ENCODE measurements at places on chromosomes 4 and X. TPM values are rescaled to one million over a fixed set of nuclear protein-coding genes. Genes with fewer than 3 reads are reported as not detected.
A peak's percentile ranks its signal among the peaks of the same experiment; 100 is the strongest.

MAGIX gene
- total RNA-seq: 3.4 TPM

SEL1L3 gene
- 92.3 TPM for total RNA-seq

XK gene
- 3.3 TPM for total RNA-seq

SPOCK3 gene
- total RNA-seq: 15.1 TPM

RHOH gene
- total RNA-seq: 0.94 TPM

RASL11B gene
- total RNA-seq: 31.7 TPM

CCDC120 gene
- 2.0 TPM for total RNA-seq

PABPC1L2A gene
- total RNA-seq: 0.78 TPM

SPANXC gene
- total RNA-seq: not detected

DNA sequence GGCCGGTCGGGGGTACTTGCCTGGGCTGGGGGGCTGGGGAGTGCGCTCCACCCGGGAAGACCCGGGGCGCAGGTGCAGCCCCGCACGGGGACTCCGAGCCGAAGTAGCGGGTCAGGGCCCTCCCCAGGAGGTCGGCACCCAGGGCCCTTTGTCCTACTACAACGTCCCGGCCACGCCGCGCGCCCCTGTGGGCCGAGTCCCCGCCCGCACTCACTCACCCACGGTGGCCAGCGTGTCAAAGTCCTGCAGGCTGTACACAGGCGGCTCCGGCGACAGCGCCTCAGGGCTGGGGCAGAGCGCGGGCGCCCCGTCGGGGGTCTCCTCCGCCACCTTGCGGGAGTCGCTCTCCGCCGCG is 602 bp downstream of the PRKX start:
- no peak for DNase-seq

DNA sequence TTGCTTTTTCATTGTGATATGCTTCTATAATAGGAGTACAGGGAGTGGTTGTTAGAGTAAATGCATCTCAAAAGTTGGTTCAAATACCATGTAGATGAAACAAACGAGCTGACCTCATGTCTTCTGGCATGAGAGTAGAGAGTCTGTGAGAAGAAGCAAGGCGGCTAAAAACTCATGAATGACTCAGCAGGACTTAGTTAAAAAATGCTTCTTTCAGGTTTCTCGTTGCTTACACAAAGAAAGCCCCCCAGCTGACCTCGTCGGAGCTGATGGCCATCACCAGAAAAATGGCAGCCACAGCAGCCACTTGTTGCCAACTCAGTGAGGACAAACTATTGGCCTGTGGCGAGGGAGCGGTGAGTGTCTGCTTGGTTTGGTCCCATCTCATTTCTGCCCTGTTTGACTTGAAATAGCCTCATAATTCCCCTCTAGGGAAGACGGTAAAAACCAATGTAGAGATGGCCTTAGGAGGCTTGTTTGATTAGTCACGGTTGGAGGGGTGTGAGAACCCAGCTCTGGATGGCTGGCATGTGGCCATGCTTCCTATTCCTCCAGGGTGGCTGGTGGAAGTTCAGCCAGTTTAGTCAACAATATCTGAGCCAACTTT is 14.5 kb downstream of the AFP start:
- DNase-seq: no peak

DNA sequence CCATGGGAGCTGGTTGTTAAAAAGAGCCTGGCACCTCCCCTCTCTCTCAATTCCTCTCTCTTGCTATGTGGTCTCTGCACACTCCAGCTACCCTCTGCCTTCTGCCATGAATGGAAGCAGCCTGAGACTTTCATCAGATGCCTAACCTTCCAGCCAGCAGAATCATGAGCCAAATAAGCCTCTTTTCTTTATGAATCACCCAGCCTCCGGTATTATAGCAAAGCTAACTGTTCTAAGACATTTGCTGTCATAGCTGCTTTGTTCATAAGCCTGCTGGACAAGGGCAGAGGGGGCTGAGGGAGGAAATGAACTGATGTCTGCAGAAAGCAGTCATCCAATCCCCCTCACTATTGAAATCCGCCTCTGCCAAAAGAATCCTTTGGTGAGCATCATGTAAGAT is 196.7 kb downstream of the ZNF330 start:
- no peak for DNase-seq

DNA sequence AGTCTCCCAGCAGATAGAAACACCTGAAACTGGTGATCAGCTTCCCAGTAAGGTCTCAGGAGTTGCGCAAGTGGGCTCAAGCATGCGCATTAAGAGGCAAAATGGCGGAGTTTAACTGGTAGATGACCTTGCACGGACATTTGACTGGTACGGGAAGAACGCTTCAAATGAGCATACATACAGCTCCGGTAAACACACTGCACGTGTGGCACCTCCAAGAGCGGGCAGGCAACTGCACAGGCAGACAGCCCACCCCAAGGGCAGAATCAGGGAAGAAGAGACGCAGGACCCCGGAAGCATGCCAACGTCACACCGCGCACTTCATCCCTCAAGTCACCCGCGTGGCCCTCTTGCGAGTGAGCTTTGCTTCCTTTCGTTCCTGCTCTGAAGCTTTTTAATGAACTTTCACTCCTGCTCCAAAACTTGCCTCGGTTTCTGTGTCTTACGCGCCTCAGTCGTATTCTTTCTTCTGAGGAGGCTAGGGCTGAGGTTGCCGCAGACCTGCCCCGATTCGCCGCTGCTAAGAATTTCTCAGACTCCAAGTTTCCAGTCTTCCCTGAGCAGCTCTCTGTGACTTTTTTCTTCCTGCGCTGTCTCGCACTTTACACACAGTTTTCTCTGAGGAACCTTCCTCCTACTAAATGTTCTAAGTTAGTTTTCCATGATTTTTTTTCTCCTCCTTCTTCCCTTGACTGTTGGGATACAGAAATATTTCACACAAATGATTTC is 180.7 kb upstream of the ZFP42 start:
- no peak for DNase-seq

DNA sequence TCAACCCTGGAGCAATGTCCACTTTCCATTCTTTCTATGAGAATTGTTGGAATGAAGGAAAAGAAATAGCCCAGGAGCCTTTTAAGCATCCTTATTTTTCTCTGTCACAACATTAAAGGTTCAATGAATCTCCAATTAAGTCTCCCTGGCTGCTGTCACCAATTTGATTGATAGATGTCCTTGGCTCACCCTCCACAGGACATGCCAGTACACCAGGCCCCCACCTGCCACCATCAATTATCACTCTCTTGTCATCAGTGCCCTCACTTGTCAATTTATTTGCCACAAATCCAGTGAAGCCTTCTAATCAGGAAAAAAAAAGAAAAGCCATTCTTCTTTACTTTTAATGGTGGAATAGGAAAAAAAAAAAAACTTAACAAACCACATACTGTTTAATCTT is 453.6 kb downstream of the CENPC start:
- DNase-seq: no peak

- no peak for DNase-seq
Observed at GRCh38 chr4:86706923-86707597, 112.9 kb downstream of the PTPN13 start.

GRCh38 chr4:37837446-37837845 is 11.0 kb downstream of the PGM2 start:
- DNase-seq: no peak

DNA sequence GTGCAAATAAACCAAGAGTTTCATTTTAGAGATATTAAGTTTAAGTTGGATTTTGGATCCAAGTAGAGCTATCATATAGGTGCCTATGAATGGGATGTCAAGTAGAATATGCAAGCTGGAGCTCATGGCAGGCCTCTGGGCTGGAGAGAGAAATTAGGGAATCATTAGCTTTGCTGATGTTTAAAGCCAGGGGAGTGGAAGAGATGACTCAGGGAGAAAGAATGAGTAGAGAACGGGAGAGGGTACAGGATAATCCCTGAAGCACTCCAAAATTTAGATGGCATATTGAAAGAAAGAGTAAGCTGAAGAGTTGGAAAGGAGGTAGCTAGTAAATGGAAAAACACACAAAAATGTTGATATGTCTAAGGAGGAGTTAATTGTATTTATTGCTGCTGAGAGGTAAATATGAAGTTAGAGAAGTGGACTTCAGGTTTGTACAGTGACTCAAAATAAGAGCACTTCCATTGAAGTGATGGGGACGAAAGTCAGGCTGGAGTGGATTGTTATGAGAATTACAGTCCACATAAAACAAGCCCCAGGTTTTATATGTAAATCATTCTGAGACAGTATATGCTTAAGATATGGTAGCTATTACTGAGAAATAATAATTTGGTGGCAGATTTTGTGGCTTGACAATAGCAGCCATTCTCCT is 72.5 kb upstream of the GRXCR1 start:
- no peak for DNase-seq

DNA sequence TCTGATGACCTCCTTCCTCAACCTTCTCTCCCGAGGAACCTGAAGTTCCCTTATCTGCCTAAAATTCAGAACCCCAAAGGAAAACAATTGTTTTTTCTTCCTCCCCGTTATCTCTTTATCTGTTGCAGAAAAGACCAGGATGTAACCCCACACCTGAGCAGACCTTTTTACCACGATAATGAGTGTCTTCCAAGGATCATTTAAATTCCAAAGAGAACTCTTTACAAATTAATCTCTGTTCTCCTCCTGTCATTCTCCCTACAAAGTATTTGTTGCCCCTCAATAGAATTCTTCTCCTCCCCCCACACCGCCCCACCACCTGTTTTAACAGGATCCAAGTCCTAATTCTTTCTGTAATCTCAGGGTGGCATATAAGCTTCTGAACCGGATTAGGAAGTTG is 78.5 kb upstream of the NLGN4X start:
- DNase-seq: no peak

DNA sequence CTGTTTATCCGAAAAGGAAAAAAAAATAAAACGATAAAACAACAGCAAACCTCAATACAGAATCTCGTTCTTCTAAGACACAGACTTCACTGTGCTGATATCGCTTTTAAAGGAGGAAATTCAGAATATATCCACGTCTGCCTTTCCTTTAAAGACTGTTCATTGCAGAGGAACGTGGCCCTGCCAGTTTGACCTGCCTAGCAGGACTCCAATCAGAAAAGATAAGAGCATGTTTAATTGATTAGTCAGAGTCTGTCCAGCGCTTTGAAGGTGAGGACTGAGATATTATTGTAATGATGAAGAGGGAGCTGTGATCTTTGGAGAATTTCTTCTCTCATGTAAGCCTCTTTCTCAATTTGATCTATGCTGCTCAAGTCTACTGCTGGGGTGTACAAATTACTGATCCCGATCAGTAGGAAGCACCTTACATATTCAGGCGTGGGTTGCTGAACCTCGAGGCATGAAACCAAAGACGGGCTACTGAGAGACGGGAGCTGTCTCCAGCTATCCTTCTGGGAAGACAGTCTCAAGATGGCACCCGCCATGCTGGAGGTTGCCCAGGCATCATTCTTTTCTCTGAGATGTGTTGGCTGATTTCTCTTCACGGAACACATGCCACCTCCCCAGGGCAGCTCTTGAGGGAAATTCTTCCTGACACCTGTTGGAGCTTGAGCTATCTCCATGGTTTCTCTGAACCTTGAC is 146.1 kb downstream of the SHOX start:
- DNase-seq: no peak

GRCh38 chr4:174517502-174518445 is 4.5 kb downstream of the HPGD start:
- no peak for DNase-seq

GRCh38 chr4:35541146-35541887 is 703.0 kb downstream of the ARAP2 start:
- DNase-seq: no peak

DNA sequence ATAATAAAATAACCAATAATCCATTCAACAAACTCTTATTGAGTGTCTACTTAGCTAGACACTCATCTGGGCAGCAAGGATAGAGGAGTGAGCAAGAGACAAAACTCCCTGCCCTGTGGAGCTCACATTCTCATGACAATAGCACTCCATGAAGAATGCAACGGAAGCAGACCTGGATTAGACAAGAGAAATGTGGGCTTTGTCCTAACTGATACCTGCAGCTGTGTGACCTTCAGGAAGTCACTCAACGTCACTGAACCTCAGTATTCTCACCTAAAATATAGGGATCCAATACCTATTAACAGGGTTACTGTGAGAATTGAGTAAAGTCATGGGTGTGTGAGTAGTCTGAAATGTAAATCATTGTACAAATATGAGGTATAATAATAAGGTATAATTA is 61.2 kb downstream of the NDNF start:
- no peak for DNase-seq

GRCh38 chr4:84578540-84579402 is 4.2 kb upstream of the CDS1 start:
- DNase-seq: no peak

- peak; percentile 6 for DNase-seq
Observed at GRCh38 chrX:123215397-123216089, 31.5 kb downstream of the GRIA3 start.

GRCh38 chr4:174789657-174790056 is 39.4 kb downstream of the GLRA3 start:
- no peak for DNase-seq

GRCh38 chr4:178899084-178899483 is 1456.8 kb upstream of the AGA start:
- no peak for DNase-seq

DNA sequence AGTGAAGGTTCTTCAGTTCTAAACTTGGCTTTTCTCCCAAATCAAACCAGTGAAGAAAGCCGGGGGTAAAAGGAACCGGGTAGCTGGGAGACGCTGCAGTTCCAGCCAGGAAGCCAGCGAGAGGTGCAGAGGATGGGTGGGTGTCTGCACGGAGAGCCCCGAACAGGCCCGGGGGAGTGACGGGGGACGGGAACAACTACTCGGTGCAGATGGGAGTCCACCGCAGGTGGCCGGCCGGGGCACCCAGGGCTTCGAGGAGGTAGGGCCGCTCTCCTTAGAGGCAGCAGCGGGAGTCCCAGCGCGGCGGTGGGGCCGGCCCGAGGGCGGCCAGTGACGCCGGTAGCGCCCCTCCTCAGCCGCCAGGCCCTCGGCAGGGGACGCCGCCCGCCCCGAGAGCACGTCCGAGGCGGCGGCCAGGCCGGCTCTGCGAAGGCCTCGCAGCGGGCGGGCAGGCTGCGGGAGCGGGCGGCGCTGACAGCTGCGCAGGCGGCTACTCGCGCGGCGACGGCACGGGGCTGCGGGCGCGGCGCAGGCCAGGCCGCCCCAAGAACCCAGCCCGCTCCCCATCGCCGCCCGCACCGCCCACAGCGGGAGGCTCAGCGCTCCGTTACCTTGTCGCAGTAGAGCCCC is 449 bp downstream of the FBXL5 start:
- DNase-seq: peak; percentile 49
